ENCODE measurements at places on chromosomes 7 and 10.

DNA sequence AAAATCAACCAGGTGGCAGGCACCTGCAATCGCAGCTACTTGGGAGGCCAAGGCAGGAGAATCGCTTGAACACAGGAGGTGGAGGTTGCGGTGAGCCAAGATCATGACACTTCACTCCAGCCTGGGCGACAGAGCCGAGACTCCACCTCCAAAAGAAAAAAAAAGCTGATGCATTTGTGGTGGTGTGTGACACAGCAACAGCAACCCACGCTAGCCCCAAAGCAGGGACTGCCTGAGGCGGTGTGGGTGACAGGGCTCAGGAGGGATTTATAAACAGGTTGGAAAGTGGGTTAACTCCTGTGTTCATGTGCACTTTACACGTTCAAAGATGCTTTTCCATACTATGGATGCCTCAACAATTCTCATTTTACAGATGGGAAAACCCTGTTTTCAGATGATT is 395.9 kb upstream of the PODXL start:
- no peak for DNase-seq

DNA sequence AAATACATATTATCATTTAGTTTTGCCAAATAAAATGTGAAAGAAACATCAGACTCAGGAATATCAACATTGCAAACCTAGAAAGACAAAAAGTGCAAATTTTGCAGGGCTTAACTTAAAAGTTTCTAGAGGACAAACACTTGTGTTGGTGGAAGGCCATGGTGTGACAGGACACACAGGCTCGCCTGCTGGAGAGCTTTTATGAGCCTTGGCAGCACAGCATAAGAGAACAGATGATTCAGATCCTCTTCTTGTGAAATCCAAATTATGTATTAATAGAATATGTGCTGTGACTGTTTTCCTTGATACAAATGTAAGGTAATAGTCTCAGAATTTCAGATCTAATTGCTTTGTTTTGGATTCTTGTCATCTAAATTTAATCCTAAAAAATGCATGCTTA is 72.9 kb upstream of the ABCB5 start:
- DNase-seq, result no peak

GRCh38 chr10:8037941-8038894 is 16.3 kb upstream of the GATA3 start:
- DNase-seq, result no peak

GRCh38 chr10:125557801-125558505 is 125.0 kb downstream of the TEX36 start:
- DNase-seq, result no peak

GRCh38 chr7:73363225-73364005 is 35.5 kb downstream of the FKBP6 start:
- DNase-seq, result no peak

DNA sequence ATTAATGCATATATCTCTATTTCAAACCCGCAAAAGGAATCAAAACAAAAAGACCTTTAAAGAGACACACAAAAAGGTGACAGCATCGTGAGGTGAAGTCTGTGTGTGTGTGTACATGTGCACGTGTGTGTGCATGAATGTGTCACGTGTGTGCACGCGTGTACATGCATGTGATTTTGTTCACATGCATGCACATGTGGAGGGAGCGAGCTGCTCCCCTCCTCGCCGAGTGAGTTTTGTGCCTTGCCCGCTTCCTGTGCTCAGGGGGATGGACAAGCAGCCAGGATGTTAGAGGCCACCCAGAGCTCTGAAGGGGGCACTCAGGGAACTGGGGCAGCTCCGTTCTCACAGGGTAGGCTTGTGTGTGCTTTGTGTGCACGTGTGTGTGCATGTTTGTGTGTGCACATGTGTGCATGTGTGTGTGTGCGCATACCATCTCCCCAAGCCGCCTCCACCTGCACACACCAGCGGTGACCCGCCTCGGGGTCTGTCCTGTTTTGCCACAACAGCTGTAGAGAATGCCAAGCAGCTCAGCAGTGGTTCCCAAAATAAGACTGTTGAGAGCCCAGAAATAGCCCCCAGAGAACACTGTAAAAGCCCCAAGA is 191.2 kb downstream of the PTPRN2 start:
- no peak for DNase-seq

GRCh38 chr10:8360365-8360764 is 305.9 kb downstream of the GATA3 start:
- DNase-seq, result no peak

GRCh38 chr10:94076325-94076841 is 82.7 kb downstream of the PLCE1 start:
- no peak for DNase-seq

- no peak for DNase-seq
These were observed 913.8 kb upstream of the SORCS1 start for GRCh38 chr10:108078263-108078662.

DNA sequence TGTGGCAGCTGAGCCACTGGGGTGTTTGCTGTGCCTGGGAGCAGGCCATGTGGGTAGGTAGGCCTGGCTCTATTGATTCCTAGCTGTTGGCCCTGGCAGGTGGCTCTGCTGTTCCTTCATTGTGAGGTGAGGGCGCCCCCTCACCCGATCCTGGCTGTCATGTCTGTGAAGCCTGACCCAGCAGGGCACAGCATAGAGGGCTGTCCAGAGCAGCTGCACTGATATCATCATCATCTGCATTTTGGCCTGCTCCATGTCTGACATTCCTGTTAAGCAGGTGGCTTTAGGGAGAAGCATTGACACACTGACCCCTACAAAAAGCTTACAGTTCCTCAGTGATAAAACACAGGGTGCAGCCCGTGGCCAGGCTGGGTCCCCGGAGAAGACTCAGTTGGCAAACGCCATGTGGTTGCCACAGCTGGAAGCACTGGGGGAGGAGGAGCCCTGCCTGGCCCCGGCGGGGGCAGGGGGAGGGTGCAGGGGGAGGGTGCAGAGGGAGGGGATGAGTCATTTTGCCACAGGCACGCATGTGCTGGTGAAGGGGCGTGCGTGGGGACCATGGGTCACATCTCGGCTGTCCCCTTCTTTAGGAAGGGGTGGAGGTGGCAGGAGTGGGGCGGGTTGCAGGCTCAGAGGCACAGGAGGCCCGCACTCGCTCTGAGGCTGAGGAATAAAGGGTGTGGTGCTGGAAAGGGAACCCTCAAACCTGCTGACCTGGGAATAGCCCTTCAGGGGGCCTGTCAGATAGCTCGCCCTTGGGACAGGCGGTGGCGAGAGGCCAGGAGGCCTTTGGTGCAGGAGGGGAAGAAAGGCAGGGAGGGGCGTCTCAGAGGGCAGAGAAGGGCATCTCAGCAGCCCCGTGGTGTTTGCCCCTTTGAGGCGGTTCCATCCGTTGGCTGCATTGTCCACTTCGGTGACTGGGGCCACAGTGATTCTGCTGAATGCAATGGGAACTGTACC is 31.6 kb downstream of the IKZF1 start:
- DNase-seq, result no peak

DNA sequence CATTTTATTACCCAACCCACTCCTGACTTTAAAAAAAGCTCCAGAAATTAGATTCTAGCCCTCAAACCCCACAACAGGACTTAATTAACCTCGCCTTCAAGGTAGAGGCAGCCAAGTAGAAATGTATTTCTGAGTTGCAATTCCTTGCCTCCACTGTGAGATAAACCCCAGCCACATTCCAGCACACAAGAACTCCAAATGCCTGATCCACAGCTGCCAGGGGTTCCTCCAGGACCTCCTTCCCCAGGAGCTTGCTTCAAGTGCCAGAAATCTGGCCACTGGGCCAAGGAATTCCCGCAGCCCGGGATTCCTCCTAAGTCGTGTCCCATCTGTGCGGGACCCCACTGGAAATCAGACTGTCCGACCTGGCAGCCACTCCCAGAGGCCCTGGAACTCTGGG is 25.9 kb upstream of the ARL4A start:
- DNase-seq, result no peak

GRCh38 chr10:24008164-24009091 is 200.5 kb upstream of the KIAA1217 start:
- DNase-seq, result no peak

DNA sequence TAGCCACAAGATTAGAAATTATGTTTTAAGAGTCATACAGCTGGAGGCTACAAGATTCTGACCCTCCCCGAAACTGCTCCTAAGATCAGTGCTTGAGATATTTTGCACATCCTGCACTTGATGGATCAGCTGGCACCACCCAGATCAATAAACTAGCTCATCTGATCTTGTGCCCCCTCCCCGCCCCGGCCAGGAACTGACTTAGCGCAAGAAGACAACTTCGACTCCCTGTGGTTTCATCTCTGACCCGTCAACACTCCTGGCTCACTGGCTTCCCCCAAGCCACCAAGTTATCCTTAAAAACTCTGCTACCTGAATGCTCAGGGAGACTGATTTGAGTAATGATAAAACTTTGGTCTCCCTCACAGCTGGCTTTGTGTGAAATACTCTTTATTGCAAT is 73.5 kb upstream of the NPSR1 start:
- no peak for DNase-seq

GRCh38 chr10:116817780-116818343 is 31.4 kb upstream of the ENO4 start:
- DNase-seq, result no peak

- peak; percentile 37 for DNase-seq
These were observed 141.2 kb downstream of the MLLT10 start for GRCh38 chr10:21675157-21675796.
